ENCODE measurements at places on chromosomes 2 and 18.

DNA sequence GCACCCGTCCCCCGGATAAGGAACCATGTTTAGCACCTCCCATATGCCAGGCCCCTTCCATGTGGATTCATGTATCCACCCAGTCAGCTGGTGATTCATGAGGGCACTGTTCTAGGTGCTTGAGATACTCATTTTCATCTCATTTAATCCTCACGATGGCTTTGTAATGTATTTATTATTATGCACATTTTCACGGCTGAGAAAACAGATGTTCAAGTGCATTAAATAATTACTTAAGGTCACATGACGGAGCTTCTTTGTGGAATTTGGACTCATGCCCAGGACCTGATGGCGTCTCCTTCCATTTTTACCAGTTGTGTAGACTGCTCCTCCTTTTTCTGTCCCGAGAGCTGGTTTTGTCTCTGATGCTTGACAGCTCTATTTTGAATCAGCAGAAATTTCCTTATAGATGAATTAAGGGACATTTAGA lies 72.2 kb upstream of the RBM44 start:
- peak; percentile 73 for DNase-seq

DNA sequence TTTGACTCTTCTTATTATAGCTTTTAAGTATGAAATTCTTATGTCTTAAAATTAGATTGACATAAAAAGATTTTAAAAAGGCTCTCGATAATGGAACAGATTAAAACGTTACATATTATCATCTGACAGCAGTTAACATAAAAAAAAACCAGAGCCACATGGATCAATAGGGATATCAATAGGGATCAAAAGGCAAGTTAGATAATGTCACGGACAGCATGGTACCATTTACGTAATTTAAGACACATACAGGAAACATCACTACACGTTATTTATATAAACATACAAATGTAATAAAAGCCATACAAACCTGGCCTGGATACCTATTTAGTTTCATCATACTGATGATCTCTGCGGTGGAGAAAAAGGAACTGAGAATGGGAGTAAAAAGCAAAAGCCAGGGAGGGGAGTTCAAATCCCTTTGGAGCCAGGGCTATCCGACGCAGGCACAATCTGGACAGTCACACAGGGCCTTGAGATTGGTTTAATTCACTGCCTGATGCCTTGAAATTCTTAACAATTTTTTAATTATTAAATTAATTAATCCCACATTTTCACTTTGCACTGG lies 227.2 kb downstream of the AFF3 start:
- no peak for DNase-seq

DNA sequence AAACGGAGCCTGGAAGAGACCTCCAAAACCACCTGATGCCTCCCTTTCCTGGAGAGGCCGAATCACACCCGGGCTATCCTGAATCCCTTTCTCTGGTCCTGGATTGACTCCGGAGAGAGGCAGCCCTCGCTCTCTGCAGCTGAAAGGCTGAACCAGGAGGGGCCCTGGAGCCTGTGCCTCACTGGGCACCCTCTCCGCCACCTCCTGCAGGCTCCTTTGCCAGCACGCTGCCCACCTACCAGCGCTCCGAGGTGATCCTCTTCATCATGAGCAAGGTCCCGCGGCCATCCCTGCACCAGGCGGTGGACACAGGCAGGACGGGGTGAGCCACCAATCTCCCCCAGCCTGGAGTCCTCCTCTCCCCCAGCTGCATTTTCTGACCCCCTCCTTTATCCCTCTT lies 35.7 kb downstream of the POMC start:
- no peak for DNase-seq

DNA sequence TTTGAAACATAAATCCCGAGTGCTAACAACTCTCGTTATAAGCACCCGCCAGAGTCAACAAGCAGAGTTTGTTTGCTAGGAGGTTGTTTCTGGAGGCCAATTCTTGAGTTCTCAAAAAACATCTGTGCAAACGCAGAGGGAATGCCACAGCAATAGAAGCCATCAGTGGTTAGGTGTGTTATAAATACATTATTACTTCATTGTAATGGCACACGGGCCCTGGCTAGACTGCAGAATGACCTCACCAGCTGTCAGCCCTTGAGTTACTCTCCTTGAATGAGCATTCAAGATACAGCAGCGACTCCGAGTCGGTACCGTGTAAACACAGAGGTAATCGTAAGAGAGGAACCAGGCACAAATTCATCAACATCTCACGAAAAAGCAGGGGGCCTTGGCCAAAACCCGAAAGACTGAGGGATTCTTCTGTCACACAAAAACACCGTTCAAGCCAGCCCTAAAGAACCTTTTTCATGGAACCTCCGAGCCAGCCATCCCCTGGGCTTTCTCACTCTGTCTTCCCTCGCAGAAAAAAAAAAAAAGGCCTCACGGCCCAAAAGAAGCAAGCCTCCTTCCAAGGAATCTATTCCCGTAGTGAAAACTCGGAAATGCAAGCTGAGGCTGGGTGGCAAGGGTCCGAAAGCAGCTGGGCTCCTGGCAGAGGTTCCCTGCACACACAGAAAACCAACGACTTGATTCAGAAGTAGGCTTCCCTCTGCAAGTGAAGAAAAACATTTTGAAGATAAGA lies 133.7 kb upstream of the MEIS1 start:
- DNase-seq, result no peak

- no peak for DNase-seq
These were observed 5.3 kb downstream of the OSR1 start for GRCh38 chr2:19352946-19353720.

DNA sequence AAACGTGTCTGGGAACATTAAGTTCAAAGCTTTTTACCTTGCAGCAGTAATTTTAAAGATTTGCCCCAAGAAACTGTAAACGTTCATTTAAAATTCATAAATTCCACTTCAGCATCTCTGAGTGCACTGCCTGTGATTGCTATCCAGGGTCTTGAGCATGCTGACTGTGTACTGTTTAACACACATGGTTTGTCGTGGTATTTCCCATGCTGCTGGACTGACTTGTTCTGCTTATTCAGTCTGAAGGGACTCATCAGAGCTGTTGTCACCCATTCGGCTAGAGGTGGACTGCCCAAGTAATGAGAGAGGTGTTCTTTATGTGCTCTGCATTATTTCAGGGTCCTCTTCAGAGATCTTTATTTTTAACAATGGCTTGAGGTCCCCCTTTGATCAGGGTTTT lies 53.1 kb downstream of the RHBDD1 start:
- DNase-seq, result no peak

DNA sequence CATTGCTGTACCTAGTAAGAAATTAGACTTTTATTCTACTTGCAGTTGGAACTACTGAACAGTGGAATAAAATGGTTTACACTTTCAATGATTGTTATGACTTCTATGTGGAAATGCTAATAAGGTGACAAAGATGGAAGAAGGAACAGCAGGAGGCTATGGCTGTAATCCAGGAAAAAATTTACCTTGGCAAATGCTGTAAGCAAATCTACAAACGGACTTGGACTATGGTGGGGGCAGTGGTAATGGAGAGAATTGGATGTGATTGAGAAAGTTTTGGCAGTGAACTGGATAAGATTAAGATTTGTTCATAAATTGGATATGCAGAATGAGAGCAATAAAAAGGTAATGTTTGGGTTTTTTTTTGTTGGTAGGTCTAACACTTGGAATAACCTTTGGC lies 111.0 kb upstream of the ERBB4 start:
- DNase-seq, result no peak

GRCh38 chr2:162295009-162295408 lies 23.5 kb downstream of the IFIH1 start:
- no peak for DNase-seq

- DNase-seq, result no peak
These were observed 8.3 kb upstream of the GAL3ST2 start for GRCh38 chr2:241768251-241768711.

- DNase-seq, result no peak
These were observed 143.9 kb downstream of the GALR1 start for GRCh38 chr18:77393519-77393918.

DNA sequence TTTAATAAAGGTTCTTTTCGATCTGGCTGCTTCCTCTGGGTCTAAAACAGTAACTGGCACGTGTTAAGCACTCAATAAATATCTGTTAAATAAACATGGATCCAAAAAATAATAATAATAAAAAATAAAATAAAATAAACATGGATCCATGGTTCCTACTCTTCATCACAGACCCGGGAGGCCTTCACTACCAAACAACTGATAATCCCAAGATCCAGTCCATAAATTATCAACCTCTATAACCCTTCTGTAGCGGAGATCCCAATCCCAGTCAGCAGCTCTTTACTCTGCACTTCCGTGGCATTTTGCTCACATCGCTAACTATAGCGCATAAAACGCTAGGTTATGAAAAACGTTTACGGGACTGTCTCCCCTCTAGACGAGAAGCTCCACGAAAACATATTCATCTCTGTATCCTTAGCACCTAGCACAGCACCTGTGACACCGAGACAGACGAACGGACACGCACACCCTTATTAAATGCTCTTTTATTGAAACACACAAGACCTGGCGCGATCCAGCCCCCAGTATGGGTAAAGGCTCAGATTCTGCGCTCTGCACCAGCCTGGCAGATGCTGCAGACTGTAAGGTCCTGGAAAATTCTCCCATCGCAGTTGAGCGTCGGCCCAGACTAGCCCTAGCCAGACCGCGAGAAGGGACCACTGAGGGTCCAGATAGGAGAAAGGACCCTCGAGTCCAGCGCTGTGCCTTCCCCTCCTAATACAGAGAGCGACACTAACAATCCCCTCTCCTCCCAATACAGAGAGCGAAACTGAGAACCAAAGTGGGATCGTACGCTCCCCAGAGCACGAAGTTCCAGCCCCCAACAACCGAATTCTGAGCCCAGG lies 770 bp downstream of the NBAS start:
- no peak for DNase-seq

DNA sequence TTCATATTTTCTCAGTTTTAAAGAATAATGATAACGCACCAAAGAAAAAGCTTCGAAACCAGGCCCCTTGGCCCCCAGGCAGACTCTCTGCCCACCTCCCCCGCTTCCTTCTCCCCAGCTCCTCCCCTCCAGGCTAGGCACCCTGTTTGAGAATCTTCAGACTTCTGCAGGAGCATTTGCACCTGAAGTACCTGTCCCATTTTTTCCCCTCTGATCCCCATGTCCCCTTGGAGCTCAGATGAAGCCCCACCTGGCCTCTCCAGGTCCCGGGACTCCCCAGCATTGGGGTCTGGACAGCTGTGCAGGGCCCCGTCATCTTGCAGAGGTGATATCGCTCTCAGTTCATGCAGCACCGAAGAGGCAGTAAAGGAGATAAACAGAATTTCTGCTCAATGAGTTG lies 35.5 kb upstream of the KLHL29 start:
- no peak for DNase-seq

GRCh38 chr2:33222309-33222708 lies 254.1 kb upstream of the RASGRP3 start:
- no peak for DNase-seq

GRCh38 chr2:102224824-102225739 lies 38.3 kb downstream of the IL1RL2 start:
- DNase-seq, result no peak

- DNase-seq, result no peak
These were observed 16.0 kb upstream of the SERPINE2 start for GRCh38 chr2:224055101-224055500.

DNA sequence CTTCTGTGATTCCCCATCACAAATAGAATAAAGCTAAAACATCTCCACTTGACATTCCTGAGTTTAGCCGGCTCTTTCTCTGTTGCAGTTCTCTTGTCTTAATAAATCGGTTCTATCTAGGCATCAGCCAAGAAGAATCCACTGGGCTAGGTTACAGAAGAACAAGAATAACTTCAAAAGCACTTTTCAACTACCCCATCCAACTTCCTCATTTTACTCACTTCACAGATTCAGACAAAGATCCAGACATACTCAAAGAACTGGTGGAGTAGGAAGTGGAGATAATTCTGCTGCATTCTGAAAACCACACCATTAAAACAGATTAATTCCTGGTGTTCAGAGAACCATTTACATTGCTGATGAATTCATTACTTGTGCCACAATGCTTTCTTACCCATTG lies 9.6 kb upstream of the ALPK2 start:
- no peak for DNase-seq

DNA sequence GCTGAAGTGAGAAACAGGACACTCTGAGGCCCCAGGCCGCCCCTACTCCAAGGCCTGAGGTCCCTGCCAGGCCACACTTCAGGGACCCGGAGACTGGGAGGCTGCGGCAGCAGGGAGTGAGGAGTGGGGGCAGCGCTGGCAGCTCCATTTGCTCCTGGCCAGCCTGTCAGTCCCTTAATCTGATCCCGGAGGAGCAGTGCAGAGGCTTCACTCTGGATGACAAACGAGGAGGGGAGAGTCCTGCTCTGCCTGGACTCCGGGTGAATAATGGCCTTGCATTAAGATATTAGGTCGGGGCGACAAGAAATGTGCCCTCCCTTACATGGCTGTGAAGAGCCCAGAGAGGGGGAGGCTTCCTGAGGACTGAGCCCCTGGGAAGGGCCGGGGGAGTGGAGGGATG lies 14.3 kb upstream of the PRSS56 start:
- DNase-seq, result no peak

GRCh38 chr18:12307701-12308385 lies at the start of gene TUBB6:
Gene TUBB6, plus strand, starts transcription at chr18:12308241. Its CDS starts 52 bp downstream, at chr18:12308293.
- peak; percentile 50 for DNase-seq

- no peak for DNase-seq
These were observed 1098.0 kb upstream of the DDX18 start for GRCh38 chr2:116716444-116716843.

DNA sequence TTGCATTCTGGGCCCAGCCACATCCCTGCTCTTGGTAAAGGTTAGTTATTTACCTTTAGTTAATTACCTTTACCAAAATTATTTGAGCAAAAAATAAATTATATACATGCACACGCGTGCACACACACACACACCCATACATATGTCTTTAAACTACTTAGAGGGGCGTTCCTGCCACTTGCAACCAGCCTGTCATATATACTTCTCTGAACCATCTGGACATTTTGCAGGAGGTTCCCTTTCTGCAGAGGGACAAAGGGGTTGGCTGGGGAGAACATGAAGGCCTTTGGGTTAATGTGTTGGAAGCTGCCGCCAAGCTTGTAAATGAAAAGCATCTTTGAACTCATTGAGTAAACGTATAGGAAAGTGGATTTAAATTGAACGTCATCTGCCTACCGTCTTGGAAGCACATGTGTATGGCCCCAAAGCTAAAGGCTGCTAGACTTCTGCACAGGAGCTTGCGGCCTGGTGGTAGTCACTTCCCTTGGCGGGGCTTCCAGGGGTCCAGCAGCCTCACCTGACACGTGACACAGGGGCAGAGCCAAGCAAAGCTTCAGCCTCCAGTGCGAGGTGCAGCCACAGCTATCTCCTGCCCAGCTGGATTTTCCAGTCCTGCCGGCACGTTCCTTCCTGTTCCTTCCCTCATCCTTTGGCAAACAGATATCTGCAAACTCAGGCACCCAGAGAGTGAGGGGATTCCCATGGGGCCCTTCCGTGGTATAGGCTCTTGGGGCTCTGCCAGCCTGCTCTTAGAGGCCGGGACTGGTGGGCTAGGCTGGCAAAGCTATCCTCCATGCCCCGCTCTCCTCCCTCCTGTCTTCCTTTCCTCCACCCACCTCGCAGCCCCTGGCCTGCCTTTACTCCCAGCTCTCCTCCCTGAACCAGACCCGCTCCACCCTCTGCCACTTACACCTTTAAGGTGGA lies 46.1 kb downstream of the SERTAD2 start:
- no peak for DNase-seq

- DNase-seq, result no peak
These were observed 48.9 kb downstream of the COPS8 start for GRCh38 chr2:237134321-237135230.

Data from pulmonary artery endothelial cell (primary cell).